ENCODE measurements at places on chromosomes 5 and 9.
A peak's percentile ranks its signal among the peaks of the same experiment; 100 is the strongest.

GRCh38 chr5:126852091-126852571 lies 75.2 kb downstream of the LMNB1 start:
- no peak for DNase-seq

DNA sequence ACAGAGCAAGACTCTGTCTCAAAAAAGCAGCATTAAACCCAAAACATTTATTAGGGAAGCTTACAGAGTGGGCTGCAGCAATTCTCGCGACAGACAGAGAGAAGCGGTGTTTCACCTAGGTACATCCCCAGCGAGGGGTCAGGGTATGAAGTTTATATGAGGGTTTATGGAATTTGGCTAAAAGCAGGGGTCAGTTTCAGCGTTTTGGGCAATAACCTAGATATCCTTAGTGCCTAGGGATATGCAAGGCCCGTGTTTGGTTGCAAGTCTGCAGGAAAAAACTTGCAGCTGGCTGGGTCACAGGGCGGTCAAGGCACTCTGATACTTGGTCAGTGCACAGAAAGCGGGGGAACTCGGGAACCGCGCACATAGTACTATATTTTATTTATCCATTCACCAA lies 649 bp upstream of the GLE1 start:
- DNase-seq: peak; percentile 26

GRCh38 chr5:131846536-131846935 lies 49.7 kb upstream of the FNIP1 start:
- no peak for DNase-seq

- DNase-seq: peak; percentile 12
Observed at GRCh38 chr5:134944630-134945029, 23.1 kb upstream of the CATSPER3 start.

DNA sequence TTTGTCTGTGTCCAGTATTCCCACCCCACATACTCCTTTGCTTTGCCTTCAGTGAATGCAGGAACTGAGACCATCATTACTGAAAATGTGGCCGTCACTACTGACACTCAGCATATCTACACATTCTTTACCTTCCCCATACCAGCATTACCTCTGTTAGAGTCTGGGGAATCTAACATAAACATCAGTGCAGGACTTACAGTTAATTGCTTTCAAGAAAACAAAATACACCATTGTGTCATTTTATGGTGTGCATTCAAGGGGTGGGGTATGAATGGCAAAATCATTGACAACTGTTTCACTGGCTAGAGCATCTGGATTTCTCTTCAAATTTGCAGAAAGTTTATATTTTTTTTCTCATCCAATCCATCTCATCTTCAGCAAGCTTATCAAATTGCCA lies 731.4 kb upstream of the RIOK2 start:
- DNase-seq: no peak

GRCh38 chr9:9817176-9817575 lies 795.6 kb downstream of the PTPRD start:
- no peak for DNase-seq

DNA sequence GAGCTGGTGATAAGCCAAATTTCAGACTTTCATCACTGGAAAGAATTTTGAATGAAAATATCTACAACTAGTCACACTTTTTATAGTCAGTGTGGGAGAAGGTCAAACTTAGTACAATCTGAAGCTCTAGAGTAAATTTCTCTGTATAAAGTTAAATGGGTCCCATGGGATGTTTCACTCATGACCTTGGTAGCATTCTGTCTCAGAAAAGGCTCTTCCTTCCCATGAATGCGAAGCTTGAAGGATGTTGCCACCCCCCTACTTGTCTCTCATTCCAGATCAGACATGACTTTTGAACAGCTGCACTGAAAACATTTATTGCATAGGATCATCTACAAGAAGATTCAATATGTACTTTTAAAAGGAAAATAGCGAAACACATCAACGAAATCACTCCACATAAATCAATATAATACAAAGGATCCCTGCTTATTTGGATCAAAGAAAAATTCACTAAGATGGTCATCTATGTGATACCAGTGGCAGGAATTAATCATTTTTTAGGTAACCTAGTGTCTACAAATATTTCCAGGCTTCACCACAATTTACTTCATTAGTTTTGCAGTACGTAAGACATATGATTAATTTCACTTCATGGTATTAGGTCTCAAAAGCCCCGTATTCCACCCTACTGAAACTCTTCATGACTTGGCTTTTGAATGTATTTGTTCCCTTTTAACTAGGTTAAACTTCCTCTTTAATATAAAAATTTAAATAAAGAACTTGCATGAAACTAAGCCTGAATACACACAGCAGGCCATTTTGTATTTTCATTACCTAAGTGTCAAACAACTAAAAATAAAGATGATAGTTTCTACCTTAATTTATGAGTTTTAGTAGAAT lies 4.4 kb downstream of the ST8SIA4 start:
- DNase-seq: peak; percentile 38

- no peak for DNase-seq
Observed at GRCh38 chr9:87436716-87437115, 61.0 kb upstream of the DAPK1 start.

DNA sequence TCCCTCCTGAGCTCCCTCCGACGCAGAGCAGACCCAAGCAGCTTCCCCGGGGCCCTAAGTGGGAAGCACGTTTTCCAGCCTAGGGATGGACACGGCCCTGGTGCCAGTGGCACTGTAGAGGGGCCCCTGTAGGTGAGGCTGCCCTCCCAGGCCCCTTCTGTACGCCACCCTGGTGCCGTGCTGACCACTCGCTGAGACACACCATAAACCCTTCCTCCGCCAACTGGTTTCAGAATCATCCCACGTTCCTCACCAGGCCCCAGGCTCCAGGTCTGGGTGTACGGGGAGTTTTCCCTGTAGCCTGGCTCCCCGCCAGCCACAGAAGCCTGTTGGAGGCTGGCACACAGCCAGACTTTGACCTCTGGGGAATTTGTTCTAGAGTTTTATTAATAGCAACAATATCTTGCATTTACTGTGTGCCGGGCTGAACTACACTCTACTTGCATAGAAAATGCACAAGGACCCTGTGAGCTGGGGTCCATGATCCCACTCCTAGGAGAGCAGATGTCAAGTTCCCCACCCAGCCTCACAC lies 18.2 kb upstream of the WDR38 start:
- DNase-seq: no peak

DNA sequence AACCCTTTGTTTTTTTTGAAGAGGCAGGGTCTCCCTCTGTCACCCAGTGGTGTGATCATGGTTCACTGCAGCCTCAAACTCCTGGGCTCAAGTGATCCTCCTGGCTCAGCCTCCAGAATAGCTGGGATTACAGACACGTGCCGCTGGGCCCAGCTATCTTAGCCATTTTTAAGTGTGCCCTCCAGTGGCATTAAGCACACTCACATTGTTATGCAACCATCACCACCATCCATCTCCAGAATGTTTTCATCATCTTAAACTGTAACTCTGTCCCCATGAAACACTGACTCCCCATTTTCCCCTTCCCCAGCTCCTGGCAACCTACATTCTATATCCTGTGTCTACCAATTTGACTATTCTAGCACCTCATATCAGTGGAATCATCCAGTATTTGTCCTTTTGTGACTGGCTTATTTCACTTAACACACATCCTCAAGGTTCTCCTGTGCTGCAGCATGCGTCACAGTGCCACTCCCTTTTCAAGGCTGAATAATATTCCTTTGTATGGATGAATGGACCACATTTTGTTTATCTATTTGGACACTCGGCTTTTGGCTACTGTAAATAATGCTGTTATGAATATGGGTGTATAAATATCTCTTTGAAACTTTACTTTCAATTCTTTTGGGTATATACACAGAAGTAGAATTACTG lies 12.5 kb upstream of the RAPGEF1 start:
- no peak for DNase-seq

DNA sequence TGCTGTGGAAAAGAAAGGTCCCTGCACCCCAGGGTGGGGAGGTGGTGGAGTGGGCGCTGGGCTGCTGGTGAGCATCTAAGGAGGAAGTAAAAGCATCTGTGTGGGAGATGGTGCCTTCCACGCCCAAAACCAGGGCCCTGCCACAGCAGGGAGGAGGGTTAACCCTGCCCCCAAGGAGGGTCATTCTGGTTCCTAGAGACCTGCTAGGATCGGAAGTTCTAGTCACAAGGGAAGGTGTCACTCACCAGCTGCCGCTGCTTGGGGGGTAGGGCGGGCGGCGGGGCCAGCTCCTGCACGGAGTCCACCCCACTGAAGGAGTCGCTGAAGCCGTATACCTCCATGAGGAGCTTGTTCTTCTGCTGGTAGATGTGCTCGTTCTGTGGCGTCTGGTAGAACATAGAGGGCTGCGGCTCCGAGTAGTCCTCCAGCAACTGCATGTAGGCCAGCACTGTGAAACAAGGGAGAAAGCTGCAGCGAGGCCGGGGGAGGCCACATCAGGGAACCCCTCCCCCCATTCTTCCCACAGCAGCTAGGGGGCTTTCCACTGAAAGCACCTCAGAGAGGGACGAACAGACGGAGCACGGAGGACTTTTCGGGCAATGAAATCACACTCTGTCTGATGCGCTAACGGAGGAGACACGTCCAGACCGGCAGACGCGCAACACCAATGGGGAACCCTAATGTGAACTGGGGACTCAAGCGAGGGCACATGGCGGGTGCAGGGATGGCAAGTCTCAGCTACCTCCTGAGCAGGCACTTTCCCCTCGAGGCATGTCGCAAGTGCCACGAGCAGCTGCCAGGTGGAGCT lies 76.4 kb downstream of the PRRT1B start:
- DNase-seq: peak; percentile 99

- no peak for DNase-seq
Observed at GRCh38 chr5:16914108-16914435, 22.0 kb downstream of the MYO10 start.

GRCh38 chr9:124128568-124129166 lies 117.1 kb downstream of the LHX2 start:
- DNase-seq: no peak

DNA sequence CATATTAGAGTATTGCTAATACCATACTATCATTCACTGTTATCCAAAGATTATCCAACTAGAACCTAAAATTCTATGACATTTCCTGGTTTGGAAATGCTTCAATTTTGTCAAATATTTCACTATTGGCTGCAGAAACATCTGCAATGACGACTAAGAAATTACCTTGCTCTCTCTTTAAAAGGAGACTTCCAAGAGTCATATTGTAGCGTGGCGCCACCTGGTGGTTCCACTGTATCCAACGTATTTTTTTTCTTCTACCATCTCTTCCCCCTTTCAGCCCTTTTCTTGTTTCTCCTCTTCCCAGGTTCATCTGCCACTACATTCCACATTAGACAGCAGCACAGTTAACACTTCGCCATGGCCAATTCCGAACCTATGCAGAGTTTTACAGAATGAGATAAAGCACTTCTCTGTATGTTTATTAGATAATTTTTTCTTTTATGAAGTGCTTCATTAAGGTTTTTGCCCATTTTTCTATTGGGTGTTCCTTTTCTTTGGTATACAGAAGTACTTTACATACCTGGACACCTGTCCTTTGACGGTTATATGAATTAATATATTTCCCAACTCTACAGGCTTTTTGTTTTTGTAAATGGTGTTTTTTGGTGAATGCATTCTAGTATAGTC lies 153.5 kb downstream of the CDC42SE2 start:
- DNase-seq: peak; percentile 66

DNA sequence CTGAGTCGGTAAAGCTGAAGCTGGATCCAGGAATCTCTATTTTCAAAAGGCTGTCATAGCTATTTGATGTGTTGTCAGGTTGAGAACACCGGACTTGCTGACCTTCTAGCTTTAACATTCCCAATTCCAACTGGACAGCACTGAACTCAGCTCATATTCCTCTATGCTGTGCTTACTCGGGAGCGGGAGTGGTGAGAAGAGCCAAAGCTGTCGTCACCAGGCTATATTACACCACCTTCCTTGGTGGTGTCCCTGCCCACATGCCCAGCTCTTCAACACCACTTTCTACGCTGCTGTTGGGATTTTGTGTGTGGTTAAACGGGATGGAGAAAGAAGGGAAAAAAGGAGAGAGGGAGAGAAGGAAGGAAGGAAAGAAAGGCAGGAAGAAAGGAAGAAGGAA lies 653.6 kb downstream of the RAB3C start:
- no peak for DNase-seq

GRCh38 chr5:67774786-67775185 lies 440.8 kb upstream of the PIK3R1 start:
- no peak for DNase-seq

GRCh38 chr5:154842689-154843530 lies 7.5 kb downstream of the FAXDC2 start:
- DNase-seq: no peak

GRCh38 chr9:132789719-132790118 lies 88.4 kb downstream of the AK8 start:
- peak; percentile 72 for DNase-seq

DNA sequence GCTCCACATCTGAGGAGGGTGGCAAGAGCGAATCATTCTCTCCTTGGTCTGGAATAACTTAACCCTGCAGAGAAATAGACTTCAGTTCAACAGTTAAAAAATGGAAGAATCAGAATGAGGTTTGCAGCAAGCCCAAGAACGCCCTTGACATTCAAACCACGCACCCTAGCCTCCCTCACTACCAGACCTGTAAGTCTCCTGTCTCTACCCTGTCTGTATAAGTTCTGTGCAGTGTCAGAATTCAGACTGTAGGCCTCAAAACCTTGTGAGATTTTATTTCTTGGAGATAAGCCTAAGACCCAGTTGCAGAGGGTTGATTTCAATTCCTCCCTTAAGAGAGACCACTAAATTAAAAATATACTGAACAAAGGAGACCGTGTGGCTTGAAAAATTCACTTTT lies 35.8 kb upstream of the PLPP1 start:
- no peak for DNase-seq

DNA sequence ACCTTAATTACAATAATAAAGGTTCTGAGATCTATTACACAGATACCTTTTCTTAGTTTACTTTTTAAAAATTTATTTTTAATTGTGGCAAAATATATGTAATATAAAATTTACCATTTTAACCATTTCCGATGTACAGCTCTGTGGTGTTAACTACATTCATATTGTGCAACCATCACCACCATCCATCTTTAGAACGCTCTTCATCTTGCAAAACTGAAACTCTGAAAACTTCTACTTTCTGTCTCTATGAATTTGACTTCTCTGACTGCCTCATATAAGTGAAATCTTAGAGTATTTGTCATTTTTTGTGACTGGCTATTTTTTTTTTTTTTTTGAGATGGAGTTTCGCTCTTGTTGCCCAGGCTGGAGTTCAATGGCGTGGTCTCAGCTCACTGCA lies 26.8 kb downstream of the WWC1 start:
- DNase-seq: no peak

- DNase-seq: no peak
Observed at GRCh38 chr9:108582726-108583125, 273.1 kb downstream of the ACTL7B start.
